ENCODE measurements at places on chromosomes 12 and 14. TPM values are rescaled to one million over a fixed set of nuclear protein-coding genes. Genes with fewer than 3 reads are reported as not detected.

Gene MSRB3
- 1.2 TPM for total RNA-seq

Gene AQP2
- not detected for total RNA-seq

Gene SLC15A4
- total RNA-seq: 34.3 TPM

Gene SERPINA9
- not detected for total RNA-seq

Gene SLC8A3
- 0.38 TPM for total RNA-seq

Gene TCL1B
- 0.93 TPM for total RNA-seq

Gene GALNT9
- not detected for total RNA-seq

Gene LMNTD1
- total RNA-seq: 37.7 TPM

Gene B4GALNT1
- 1.2 TPM for total RNA-seq

Gene NFE2
- total RNA-seq: 2.0 TPM

Gene PRB2
- not detected for total RNA-seq

Gene RNF212B
- total RNA-seq: not detected

Gene PITPNM2
- 3.2 TPM for total RNA-seq

Gene SLC6A15
- 4.9 TPM for total RNA-seq

Gene MANSC1
- 12.1 TPM for total RNA-seq

Gene CD163
- total RNA-seq: 2.8 TPM

Gene TTC9
- total RNA-seq: 11.6 TPM

Gene PTGER2
- total RNA-seq: not detected

Gene SYT10
- 10.2 TPM for total RNA-seq

Gene NKX2-1
- total RNA-seq: 2.6 TPM

Gene SDR9C7
- total RNA-seq: 0.42 TPM

Gene SLC17A8
- 0.40 TPM for total RNA-seq

Gene TAS2R9
- total RNA-seq: not detected

Gene STYK1
- 4.5 TPM for total RNA-seq

Gene RNASE1
- total RNA-seq: 10.3 TPM

Gene ACRBP
- 3.8 TPM for total RNA-seq

Gene CAPRIN2
- total RNA-seq: 53.6 TPM

Gene PKP2
- 73.1 TPM for total RNA-seq

Gene HOXC9
- not detected for total RNA-seq

Gene RAPGEF3
- total RNA-seq: 11.4 TPM

Gene HOXC13
- total RNA-seq: not detected

Gene SLC38A4
- not detected for total RNA-seq

Gene LTBR
- total RNA-seq: 9.1 TPM

Gene AJUBA
- 34.2 TPM for total RNA-seq

Gene NOXRED1
- 0.49 TPM for total RNA-seq

Gene RIMBP2
- total RNA-seq: 0.13 TPM

Gene KCNA1
- total RNA-seq: not detected

Gene FGD6
- total RNA-seq: 95.3 TPM

Gene GARIN6
- total RNA-seq: not detected

Gene FITM1
- total RNA-seq: not detected

Gene BDKRB1
- total RNA-seq: not detected

Gene ARHGEF25
- 18.4 TPM for total RNA-seq

Gene ZDHHC22
- 0.57 TPM for total RNA-seq

Gene ACOT6
- not detected for total RNA-seq

Gene NINJ2
- 6.2 TPM for total RNA-seq

Gene PARP11
- 19.1 TPM for total RNA-seq

Gene KCNMB4
- total RNA-seq: 11.5 TPM

Gene ZFP36L1
- 94.7 TPM for total RNA-seq

Gene LRP1-AS
- total RNA-seq: not detected

Gene CEBPE
- total RNA-seq: not detected

Gene ANKRD33
- not detected for total RNA-seq

Gene TEX52
- total RNA-seq: 0.41 TPM

Gene STXBP6
- 0.65 TPM for total RNA-seq

Gene SCN8A
- 8.8 TPM for total RNA-seq

Gene SLCO1C1
- 2.6 TPM for total RNA-seq

Gene PGF
- 3.0 TPM for total RNA-seq

Gene TMTC1
- total RNA-seq: 71.0 TPM

Gene PLA2G1B
- total RNA-seq: not detected

Gene TMEM119
- total RNA-seq: not detected
